ENCODE measurements at places on chromosomes 3 and 15. TPM values are rescaled to one million over a fixed set of nuclear protein-coding genes. Genes with fewer than 3 reads are reported as not detected.

DNA sequence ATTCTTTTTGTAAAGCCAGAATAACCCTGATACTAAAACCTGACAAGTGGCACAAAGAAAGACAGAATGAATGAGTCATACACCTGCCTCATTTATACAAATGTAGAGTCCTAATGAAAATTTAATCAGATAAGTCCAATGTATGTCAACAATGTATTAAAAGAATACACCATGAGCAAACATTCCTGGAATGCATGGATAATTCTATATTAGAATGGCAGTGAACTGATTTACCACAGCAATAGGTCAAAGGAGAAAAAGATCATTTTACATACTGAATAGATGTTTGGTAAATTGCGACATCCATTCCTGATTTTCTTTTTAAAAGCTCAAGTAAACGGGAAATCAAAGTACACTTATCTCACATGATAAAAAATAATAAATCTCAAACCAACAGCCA lies 11.2 kb upstream of the LOXL1 start:
- H3K4me3 ChIP-seq, result no peak overlapping the region
- DNase-seq, result no peak
- H3K27ac ChIP-seq, result no peak overlapping the region
- no peaks in the 10 kb centered on the region for H3K36me3 ChIP-seq
- H3K27me3 ChIP-seq, result no peaks in the 10 kb centered on the region

DNA sequence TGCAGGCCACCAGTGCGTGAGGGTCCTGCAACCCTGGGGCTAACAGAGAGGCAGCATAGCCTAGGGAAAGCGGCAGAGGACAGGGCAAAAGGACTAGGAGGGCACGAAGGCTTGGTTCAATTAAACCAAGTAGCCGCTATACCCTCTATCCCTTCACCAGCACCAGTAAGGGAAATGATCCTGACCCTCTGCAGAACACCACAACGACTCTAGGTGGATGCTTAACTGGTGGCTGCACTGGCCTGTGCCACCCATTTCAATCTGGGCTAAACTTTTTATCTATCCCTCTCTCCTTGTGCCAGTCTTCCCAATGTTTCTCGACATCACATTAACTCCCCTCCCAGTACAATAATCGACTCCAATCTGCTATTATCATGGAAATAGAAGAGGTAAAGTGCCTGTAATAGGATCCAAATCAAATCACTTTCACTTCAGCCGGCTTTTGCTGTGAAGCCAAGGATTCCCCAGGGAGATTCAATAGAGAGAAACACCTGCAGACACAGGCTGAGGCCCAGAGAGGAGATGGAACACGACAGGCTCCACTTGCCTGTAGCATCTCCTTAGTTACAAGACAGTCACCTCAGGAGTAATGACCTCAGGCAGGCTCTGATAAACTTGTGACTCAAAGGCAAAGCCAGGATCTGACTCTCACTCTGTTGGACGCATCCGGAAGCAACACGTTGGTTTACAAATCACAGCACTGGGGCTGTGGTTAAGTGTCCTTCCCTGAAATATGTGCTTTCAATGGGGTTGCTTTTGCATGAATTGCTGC lies 791.6 kb upstream of the ARRDC4 start:
- no peak overlapping the region for H3K27ac ChIP-seq
- no peaks in the 10 kb centered on the region for H3K4me1 ChIP-seq
- H3K4me3 ChIP-seq, result no peak overlapping the region
- no peak for DNase-seq

DNA sequence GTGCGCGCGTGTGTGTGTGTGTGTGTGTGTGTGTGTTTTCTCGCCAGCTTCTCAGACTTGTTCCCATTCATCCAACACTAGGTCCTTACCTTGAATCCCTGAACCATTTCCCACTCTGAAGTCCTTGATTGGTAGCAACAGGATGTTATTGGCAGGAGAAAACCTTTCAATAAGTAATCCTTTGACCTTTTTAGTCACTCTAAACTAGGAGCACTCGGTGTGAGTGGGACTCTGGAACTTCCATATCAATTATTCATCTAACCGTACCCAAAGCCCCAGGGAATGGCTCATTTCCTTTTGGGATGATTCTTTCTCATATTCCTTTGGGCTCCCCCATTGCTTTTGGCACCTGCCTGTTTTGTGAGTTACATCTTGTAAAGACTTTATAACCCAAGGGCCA lies 140.2 kb upstream of the SPRED1 start:
- H3K27ac ChIP-seq, result no peak overlapping the region
- no peaks in the 10 kb centered on the region for H3K36me3 ChIP-seq
- no peaks in the 10 kb centered on the region for H3K4me1 ChIP-seq
- no peaks in the 10 kb centered on the region for H3K27me3 ChIP-seq

GRCh38 chr15:46316024-46316423 lies 681.2 kb downstream of the SQOR start:
- H3K27me3 ChIP-seq, result no peaks in the 10 kb centered on the region
- no peak for DNase-seq
- no peaks in the 10 kb centered on the region for H3K4me1 ChIP-seq
- no peak overlapping the region for H3K4me3 ChIP-seq
- no peak overlapping the region for H3K27ac ChIP-seq

GRCh38 chr3:14323401-14324223 lies 78.8 kb upstream of the SLC6A6 start:
- DNase-seq, result no peak
- no peaks in the 10 kb centered on the region for H3K4me1 ChIP-seq
- no peaks in the 10 kb centered on the region for H3K27me3 ChIP-seq
- H3K4me3 ChIP-seq, result no peak overlapping the region
- no peak overlapping the region for H3K27ac ChIP-seq

DNA sequence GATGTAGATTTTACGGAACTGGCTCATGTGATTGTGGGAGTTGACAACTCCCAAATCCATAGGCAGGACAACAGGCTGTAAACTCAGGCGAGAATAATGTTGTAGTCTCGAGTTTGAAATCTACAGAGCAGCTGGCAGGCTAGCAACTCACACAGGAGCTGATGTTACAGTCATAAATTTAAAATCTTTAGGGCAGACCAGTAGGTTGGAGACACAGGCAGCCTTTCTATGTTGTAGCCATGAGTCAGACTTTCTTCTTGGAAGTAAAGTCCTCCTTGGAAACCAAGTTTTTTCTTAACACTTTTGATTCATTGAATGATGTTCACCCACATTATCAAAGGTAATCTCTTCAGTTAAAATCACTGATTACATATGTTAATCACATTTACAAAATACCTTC lies 89.1 kb upstream of the ALCAM start:
- no peak overlapping the region for H3K4me3 ChIP-seq
- no peaks in the 10 kb centered on the region for H3K4me1 ChIP-seq
- no peaks in the 10 kb centered on the region for H3K36me3 ChIP-seq
- DNase-seq, result no peak

DNA sequence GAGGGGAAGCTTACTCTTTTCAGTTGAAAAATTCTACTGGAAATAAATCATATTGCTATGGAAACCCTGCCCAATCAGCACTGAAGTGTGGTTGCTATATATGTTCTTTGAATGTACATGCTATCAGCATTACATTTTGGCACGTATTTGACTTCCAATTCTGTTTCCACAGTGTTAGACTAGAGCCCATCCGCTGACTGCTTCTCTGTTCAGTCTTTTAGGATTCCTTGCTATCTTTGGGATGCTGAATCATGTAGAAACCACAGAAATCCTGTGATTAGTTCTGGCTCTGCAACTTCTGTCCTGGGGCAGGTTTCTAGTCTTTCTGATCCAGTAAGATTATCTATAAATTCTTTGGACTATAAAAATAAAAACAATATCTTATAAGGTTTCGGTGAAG lies 128.2 kb upstream of the SLC7A14 start:
- no peaks in the 10 kb centered on the region for H3K27me3 ChIP-seq
- H3K4me3 ChIP-seq, result no peak overlapping the region
- no peaks in the 10 kb centered on the region for H3K36me3 ChIP-seq
- no peak overlapping the region for H3K27ac ChIP-seq
- no peak for DNase-seq

Gene SENP8
- 4.4 TPM for total RNA-seq

DNA sequence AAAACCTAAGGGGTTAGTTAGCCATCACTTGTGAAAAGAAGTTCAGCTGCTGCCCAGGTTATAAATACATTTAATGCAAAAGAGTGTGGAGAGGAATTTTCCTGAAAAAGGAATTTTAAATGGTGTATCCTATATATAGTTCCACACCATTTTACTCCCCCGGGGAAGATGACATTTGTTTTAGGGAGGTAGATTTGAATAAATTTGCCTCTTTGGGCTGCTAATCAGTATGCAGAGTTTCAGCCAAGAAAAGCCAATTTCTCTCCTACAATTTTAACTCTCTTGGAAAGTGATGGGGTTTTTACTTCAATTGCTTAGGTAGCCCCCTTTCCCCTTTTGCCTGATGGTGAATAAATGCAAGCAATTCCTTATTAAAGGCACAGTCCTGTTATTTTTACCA lies 161.2 kb downstream of the OTOL1 start:
- H3K4me3 ChIP-seq, result no peak overlapping the region
- no peak overlapping the region for H3K27ac ChIP-seq
- DNase-seq, result no peak
- no peaks in the 10 kb centered on the region for H3K27me3 ChIP-seq

DNA sequence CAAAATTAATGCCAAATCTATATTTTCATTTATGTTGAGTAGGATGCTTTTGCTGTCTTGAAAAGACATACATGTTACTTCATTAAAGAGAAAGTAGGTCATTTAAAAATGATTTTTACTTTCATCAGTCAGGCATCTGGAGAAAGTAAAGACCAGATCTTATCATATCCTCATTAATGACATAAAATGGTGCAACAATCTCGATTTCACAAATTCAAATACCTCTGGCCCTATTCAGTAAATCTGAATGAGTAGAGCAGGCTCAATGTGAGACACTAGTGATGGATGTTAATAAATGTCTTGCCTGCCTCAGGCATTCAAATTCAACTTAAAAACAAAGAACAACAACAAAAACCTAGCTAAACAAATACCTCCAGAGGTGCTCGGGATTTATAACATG lies 714.1 kb downstream of the NAALADL2 start:
- H3K27ac ChIP-seq, result no peak overlapping the region
- no peaks in the 10 kb centered on the region for H3K27me3 ChIP-seq
- DNase-seq, result no peak
- H3K4me1 ChIP-seq, result no peaks in the 10 kb centered on the region
- no peak overlapping the region for H3K4me3 ChIP-seq

- H3K4me3 ChIP-seq, result peak overlapping the region; percentile 4
- H3K36me3 ChIP-seq, result no peaks in the 10 kb centered on the region
- peak; percentile 51 for DNase-seq
- no peaks in the 10 kb centered on the region for H3K27me3 ChIP-seq
- peaks cover 10% of the 10 kb centered on the region for H3K4me1 ChIP-seq
- H3K27ac ChIP-seq, result peak overlapping the region; percentile 87
These were observed 130.0 kb downstream of the ASB7 start for GRCh38 chr15:100732211-100733055.

DNA sequence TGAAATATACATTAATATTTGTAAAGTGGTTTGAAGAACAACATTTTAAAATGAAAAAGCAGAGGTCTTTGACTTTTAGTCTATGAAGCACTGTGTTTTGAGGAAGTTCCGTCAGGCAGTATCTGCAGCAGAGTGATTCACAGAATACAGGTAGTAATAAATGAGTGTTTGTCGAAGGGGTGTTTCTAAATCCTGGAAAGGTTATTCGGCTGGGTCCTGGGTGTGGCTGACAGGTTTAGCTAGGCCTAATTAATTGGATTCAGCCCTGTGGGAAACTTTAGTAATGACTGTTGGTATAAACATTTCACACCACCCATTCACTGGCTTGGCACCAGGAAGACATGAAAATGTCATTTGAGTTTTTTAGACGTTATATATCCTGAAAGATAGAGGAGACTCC lies 51.3 kb downstream of the TIPARP start:
- H3K36me3 ChIP-seq, result no peaks in the 10 kb centered on the region
- H3K27ac ChIP-seq, result no peak overlapping the region
- H3K4me1 ChIP-seq, result no peaks in the 10 kb centered on the region
- no peak for DNase-seq

Gene HYAL3
- total RNA-seq, result 2.7 TPM

Gene SCG3
- total RNA-seq, result not detected

- H3K27ac ChIP-seq, result no peak overlapping the region
- no peaks in the 10 kb centered on the region for H3K27me3 ChIP-seq
- H3K4me1 ChIP-seq, result no peaks in the 10 kb centered on the region
- H3K4me3 ChIP-seq, result no peak overlapping the region
- no peaks in the 10 kb centered on the region for H3K36me3 ChIP-seq
These were observed 18.9 kb downstream of the MAP2K1 start for GRCh38 chr15:66405615-66406014.

DNA sequence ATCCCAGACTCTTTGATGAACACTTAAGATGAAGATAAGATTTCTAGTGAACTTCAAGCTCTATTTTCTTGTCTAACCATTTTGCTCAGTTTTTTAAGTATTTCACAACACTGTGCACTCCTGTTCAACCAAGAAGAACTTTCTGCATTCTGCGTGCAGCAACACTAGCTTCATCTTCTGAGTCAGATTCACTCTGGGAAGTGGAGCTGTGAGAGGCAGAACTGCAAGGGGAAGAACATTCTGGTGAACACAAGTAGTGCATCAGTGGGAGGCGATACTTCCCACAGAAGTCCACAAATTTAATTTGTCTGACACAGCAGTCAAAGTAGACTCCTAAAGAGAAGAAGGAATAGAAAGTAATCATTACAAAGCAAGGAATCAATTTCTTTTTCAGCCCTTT lies 18.1 kb downstream of the LRRC58 start:
- no peak overlapping the region for H3K4me3 ChIP-seq
- no peaks in the 10 kb centered on the region for H3K27me3 ChIP-seq
- no peak overlapping the region for H3K27ac ChIP-seq
- H3K4me1 ChIP-seq, result no peaks in the 10 kb centered on the region
- peaks cover 10% of the 10 kb centered on the region for H3K36me3 ChIP-seq

GRCh38 chr3:132978464-132978863 lies 59.7 kb upstream of the TMEM108 start:
- H3K4me3 ChIP-seq, result no peak overlapping the region
- no peaks in the 10 kb centered on the region for H3K27me3 ChIP-seq
- H3K27ac ChIP-seq, result no peak overlapping the region
- DNase-seq, result no peak

DNA sequence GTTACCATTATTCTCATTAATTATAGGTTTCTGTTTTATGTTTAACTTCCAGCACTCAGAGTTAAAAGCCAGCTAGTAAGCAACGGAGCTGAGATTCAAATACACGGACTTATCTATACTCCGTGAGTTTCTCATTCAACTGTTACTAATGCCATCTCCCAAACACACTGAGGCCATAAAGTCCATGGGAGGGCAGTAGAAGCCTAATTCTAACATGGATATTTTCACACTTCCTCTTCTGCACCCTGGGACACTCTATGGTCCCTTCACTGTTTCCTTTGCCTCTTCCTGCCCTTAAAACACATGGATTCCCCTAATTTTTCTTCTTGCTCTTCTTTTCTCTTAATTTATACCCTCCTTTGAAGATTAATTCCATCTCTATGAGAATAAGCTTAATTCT lies 245.0 kb downstream of the KLF13 start:
- no peak overlapping the region for H3K27ac ChIP-seq
- H3K4me1 ChIP-seq, result no peaks in the 10 kb centered on the region
- H3K27me3 ChIP-seq, result no peaks in the 10 kb centered on the region
- no peak for DNase-seq
- H3K36me3 ChIP-seq, result no peaks in the 10 kb centered on the region
